ENCODE measurements at places on chromosomes 2 and 18. TPM values are rescaled to one million over a fixed set of nuclear protein-coding genes. Genes with fewer than 3 reads are reported as not detected.

GRCh38 chr2:215137741-215138340 lies 585 bp downstream of the ABCA12 start:
- no peak for DNase-seq
- H3K27ac ChIP-seq = peak overlapping the region; percentile 67
- peak overlapping the region; percentile 6 for H3K4me3 ChIP-seq
- no peaks in the 10 kb centered on the region for H3K4me1 ChIP-seq
- H3K27me3 ChIP-seq = no peaks in the 10 kb centered on the region
- H3K36me3 ChIP-seq = no peaks in the 10 kb centered on the region

The CNTNAP5 gene
- total RNA-seq = not detected

GRCh38 chr2:162282765-162283425 lies 35.6 kb downstream of the IFIH1 start:
- H3K27me3 ChIP-seq = no peaks in the 10 kb centered on the region
- H3K4me3 ChIP-seq = no peak overlapping the region
- no peaks in the 10 kb centered on the region for H3K4me1 ChIP-seq
- peaks cover 3% of the 10 kb centered on the region for H3K36me3 ChIP-seq
- H3K27ac ChIP-seq = no peak overlapping the region

The CNNM3 gene
- total RNA-seq = 7.5 TPM

DNA sequence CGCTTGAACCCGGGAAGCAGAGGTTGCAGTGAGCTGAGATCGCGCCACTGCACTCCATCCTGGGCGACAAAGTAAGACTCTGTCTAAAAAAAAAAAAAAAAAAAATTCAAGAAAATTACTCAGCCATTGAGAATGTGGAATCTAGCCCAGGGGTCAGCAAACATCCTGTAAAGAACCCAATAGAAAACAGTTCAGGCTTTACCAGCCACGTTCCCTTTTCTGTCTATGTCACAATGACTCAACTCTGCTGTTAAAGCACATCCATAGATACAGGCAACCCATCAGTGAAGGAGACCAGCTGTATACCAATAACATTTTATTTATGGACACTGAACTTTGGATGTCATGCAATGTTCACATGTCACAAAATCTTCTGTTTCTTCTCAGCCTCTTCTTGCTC lies 435.6 kb upstream of the GYPC start:
- DNase-seq = no peak
- H3K4me3 ChIP-seq = no peak overlapping the region
- no peaks in the 10 kb centered on the region for H3K27me3 ChIP-seq
- no peak overlapping the region for H3K27ac ChIP-seq
- H3K4me1 ChIP-seq = no peaks in the 10 kb centered on the region

- no peak overlapping the region for H3K27ac ChIP-seq
- H3K36me3 ChIP-seq = no peaks in the 10 kb centered on the region
- H3K4me1 ChIP-seq = no peaks in the 10 kb centered on the region
- no peaks in the 10 kb centered on the region for H3K27me3 ChIP-seq
- DNase-seq = no peak
- H3K4me3 ChIP-seq = no peak overlapping the region
These were observed 21.2 kb upstream of the MAL start for GRCh38 chr2:95004287-95004686.

DNA sequence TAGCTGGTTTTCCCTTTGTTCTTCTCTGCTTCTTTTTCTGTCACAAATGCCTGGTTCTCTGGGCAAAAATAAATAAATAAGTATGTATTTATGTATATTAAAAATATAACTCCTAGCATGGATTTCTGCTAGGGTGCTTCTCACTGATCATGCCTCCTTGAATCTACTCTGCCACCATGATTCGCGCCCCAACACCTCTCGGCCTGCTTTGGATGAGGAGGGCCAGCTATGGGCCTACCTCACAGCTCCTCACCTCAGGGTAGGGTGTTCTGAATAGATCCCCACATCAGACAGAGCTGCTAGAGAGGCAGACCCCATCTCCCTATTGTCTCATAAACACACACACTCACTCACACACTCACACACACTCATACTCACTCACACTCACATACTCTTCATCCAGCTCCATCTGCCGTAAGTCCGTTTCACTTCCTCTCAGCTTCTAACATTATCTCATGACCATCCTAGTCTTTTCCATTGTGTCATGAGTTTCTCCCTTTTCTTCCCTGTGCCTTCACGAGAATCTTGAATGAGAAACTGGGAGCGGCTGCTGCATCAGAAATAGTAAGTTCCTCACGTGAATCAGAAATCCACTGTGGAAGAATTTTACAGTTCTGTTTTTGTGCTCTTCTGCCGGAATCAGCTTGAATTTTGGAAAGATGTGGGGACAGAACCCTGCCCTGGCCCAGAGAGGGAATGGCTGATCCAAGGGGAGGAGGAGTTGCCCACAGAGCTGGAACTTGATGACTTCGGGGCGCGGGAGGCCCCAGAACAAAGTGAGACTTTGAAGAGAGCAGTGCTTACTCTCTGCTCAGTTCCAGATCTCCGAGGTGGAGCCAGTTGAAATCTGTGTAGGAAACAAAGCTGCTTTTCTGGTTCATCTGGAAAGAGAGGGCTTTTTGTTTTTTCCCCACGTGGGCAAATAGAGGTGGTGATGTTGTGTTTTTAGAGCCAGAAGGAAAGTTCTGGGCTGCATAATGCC lies 20.9 kb downstream of the ANXA4 start:
- H3K27ac ChIP-seq = peak overlapping the region; percentile 87
- no peaks in the 10 kb centered on the region for H3K27me3 ChIP-seq
- peak overlapping the region; percentile 19 for H3K4me3 ChIP-seq
- no peaks in the 10 kb centered on the region for H3K36me3 ChIP-seq

The TGFA gene
- total RNA-seq = 4.9 TPM

The ZNF24 gene
- total RNA-seq = 52.8 TPM

DNA sequence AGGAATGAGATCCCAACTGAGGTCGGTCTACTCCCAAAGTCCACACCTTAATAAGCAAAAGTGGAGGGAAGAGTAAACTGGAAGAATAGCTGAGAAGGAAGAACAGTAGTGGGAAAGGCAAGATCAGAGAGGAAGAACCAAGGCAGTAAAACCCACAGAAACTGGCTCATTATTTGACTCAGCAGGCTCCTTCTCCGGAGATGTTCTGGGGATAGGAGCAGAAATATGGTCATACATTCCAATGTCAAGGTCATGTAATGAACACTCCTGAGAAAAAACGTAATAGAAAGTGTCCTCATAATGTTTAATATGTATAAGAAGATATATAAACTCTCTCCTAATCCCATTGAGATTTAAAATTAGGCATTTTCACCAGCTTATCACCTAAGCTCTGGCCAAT lies 39.5 kb downstream of the STK39 start:
- H3K4me1 ChIP-seq = no peaks in the 10 kb centered on the region
- H3K27ac ChIP-seq = no peak overlapping the region
- H3K27me3 ChIP-seq = no peaks in the 10 kb centered on the region
- no peaks in the 10 kb centered on the region for H3K36me3 ChIP-seq

DNA sequence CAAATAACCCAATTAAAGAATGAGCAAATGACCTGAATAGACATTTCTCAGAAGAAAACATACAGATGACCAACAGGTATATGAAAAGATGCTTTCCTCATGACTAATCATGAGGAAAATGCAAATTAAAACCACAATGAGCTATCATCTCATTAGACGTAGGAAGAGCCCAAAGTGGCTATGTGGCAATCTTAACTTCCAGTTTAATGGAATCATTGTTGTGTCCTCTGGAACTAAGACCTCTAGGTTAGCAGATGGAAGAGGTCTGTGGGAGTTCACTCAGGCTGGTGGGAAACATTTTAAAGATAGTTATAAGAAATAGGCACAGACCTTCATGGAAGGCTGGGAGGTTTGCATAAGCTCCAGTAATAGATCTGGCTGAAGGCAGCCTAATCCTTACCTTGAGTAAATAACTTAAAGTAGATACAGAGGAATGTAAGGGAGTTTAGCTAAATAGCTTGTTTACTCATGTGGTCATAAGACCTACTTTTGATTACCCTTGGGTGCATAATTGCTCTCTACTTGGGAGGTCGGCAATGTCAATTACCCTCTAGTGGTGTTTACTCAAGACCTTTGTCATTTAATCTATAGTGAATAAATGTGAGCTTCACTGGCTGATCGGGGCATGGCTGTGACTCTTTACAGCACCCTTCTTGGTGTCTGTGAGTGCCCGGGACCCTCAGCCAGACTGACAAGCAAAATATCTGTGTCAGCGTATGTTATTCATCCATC lies 119.0 kb downstream of the GULP1 start:
- H3K4me3 ChIP-seq = no peak overlapping the region
- no peaks in the 10 kb centered on the region for H3K27me3 ChIP-seq
- no peak overlapping the region for H3K27ac ChIP-seq
- H3K4me1 ChIP-seq = no peaks in the 10 kb centered on the region

DNA sequence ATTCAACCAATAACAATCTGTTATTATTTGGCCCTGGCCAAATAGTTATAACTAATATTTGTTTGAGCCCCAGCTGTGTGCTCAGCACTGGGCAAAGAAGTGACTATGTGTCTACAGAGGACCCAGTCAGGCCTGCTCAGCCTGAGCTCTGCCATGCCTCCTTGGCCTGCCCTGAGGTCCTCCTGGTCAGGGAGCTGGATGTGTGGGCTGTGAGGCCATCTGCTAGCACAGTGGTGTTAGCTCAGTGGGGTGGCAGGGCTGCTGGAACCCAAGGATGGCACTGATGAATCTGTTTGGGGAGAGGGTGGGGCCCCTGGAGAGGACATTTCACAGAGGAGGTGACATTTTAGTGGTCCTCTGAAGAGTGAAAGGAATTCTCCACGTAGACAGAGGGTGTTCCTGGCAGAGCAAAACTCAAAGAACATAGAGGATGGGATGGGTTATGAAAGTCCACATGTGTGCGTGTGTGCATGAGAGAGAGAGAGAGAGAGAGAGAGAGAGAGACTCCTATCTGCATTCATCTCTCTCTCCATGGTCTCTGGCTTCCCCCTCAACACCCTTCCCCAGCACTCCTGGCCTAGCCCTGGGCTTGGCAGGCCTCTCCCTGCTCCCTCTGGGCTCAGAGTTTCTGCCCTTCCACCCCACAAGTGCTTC lies 21.2 kb upstream of the ATOH8 start:
- H3K27ac ChIP-seq = no peak overlapping the region
- no peak for DNase-seq
- peaks cover 6% of the 10 kb centered on the region for H3K4me1 ChIP-seq
- H3K27me3 ChIP-seq = no peaks in the 10 kb centered on the region
- no peak overlapping the region for H3K4me3 ChIP-seq

- peak overlapping the region; percentile 92 for H3K27ac ChIP-seq
- DNase-seq = no peak
- H3K4me1 ChIP-seq = no peaks in the 10 kb centered on the region
- no peaks in the 10 kb centered on the region for H3K27me3 ChIP-seq
These were observed 126.9 kb upstream of the ZNF516 start for GRCh38 chr18:76621782-76622495.

- H3K27me3 ChIP-seq = no peaks in the 10 kb centered on the region
- no peaks in the 10 kb centered on the region for H3K4me1 ChIP-seq
- H3K36me3 ChIP-seq = no peaks in the 10 kb centered on the region
- no peak overlapping the region for H3K4me3 ChIP-seq
- peak; percentile 52 for DNase-seq
- no peak overlapping the region for H3K27ac ChIP-seq
These were observed 219.8 kb upstream of the PARD3B start for GRCh38 chr2:204325468-204325867.

The DPY30 gene
- 63.9 TPM for total RNA-seq

- no peaks in the 10 kb centered on the region for H3K4me1 ChIP-seq
- no peaks in the 10 kb centered on the region for H3K36me3 ChIP-seq
- DNase-seq = peak; percentile 69
These were observed 13.2 kb upstream of the SEH1L start for GRCh38 chr18:12934454-12935071.

DNA sequence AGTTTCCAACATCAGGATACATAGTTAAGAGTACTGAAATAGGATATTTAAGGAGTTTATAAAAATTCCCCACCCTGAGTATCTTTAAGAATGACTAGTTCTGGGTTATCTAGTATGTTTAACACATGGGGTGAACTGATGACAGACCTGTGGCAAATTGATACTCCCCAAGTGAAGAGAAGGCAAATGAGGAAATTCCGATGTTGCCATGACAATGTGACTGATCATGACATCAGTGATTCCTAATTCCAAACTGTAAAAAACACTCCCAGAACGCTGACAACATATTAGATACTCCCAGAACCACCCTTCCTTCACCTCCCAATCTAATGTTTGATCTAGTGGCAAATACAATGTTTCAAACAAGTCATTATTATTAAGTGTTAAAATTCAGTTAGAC lies 77.6 kb downstream of the RBMS1 start:
- no peak overlapping the region for H3K27ac ChIP-seq
- no peak for DNase-seq
- H3K36me3 ChIP-seq = no peaks in the 10 kb centered on the region
- H3K4me3 ChIP-seq = no peak overlapping the region

- no peak for DNase-seq
- H3K27ac ChIP-seq = peak overlapping the region; percentile 46
- peak overlapping the region; percentile 94 for H3K4me3 ChIP-seq
- H3K4me1 ChIP-seq = no peaks in the 10 kb centered on the region
- H3K27me3 ChIP-seq = no peaks in the 10 kb centered on the region
- no peaks in the 10 kb centered on the region for H3K36me3 ChIP-seq
These were observed 2.3 kb downstream of the PTGR3 start for GRCh38 chr18:75206452-75207309.

The IL36G gene
- not detected for total RNA-seq

The APOB gene
- 5.6 TPM for total RNA-seq

DNA sequence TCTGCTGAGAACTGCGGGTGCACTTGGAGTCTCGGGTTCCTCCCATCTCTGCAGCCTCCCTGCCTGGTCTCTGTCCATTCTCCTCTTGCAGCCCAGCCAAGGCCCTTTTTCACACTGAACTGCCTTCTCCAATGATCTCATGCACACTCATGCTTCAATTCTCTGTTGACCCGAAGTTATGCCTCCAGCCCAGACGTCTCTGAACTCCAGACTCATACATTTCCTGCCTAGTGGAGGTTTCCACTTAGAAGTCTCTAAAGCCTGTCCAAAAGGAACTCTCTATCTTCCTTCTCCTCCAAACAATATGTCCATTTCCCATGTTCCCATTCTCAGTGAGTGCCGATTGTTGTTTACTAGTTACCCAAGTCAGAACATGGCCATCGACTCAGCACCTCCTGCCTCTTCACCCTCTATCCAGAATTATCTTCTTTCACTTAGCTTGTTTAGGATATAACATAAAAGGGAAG lies 155.2 kb downstream of the IRS1 start:
- H3K27me3 ChIP-seq = no peaks in the 10 kb centered on the region
- no peak overlapping the region for H3K4me3 ChIP-seq
- DNase-seq = no peak
- no peaks in the 10 kb centered on the region for H3K4me1 ChIP-seq

Measured in breast epithelium (tissue), 4 donors.